Non-pigmented ciliary epithelial cell (primary cell): ENCODE measurements at places on chromosomes 16 and 17.

- peak; percentile 99 for DNase-seq
These were observed 60.1 kb downstream of the TEX14 start for GRCh38 chr17:58631523-58632323.

- no peak for DNase-seq
These were observed 28.9 kb downstream of the TNFRSF13B start for GRCh38 chr17:16943032-16943352.

DNA sequence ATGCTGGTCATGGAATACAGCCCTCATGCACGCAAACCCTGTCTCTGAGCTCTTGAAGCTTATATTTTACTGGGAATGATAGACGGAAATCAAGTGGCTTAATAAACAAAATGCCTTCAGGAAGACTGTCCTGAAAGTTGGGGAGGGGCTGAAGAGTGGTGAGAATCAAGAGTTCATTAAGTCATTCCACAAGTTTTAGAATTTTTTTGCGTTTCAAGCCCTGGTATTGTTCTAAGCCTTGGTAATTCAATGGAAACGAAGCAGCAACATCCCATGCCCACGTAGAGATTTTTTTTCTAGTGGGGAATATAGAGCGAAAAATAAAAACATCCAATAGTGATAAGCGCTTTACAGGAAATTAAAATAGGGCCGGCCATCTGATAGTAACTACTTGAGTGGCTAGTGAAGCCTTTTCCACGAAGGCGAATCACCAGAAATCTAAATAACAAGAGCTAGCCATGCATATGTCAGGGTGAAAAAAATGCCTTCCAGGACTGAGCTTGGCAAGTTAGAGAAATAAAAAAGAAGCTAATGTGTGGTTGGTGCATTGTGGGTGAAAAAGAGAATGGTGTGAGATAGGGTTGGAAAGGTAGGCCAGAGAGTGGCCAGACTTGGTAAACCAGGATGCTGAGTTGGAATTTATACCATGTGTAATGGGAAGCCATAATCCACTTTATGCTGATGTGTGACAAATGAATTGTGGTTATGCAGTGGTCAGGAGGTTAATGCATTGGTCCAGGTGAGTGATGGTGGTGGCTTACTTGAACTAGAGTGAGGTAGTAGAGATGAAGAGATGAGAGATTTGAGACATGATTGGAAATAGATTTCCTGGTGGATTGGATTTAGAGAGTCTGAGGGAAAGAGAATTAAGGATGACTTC, 772 bp downstream of the PFAS start:
- no peak for DNase-seq

- no peak for DNase-seq
These were observed 12.7 kb upstream of the TMEM98 start for GRCh38 chr17:32915245-32915644.

DNA sequence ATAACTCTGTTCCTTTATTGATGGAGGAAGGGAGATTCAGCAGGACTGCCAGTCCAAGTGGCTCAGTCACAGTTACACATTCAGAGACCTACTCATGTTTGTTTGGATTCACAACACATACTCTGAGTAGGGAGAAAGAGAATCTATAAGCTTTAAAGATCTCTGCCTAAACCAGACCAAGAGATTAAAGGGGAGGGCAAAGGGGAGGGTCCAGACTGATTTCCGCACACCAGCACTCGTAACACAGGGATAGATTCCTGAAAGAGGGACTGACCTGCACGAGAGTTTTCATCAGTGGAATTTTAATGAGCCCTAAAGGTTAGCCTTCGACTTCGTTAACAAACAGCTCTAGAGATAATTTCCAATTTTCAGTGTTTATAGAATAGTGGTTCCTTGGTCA, 71.7 kb upstream of the PMFBP1 start:
- DNase-seq: no peak

DNA sequence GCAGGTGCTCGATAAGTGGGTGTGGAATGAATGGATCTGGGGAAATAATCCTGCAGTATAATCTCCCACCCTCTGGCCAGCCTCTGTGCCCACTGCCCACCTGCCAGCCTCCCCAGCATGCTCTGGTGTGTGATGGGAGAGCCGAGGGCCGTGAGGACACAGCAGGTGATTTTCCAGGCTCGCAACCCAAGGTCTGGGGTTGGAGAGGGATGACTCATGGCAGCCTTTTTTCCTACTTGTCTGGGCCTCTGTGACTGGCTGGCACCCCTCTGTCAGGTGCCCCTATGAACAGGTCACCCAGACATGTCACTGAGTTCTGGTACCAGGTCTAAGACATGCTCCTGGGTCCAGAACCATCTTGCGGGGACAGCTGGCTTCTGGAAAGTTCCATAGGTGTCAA, 385.7 kb upstream of the TNRC6C start:
- no peak for DNase-seq

DNA sequence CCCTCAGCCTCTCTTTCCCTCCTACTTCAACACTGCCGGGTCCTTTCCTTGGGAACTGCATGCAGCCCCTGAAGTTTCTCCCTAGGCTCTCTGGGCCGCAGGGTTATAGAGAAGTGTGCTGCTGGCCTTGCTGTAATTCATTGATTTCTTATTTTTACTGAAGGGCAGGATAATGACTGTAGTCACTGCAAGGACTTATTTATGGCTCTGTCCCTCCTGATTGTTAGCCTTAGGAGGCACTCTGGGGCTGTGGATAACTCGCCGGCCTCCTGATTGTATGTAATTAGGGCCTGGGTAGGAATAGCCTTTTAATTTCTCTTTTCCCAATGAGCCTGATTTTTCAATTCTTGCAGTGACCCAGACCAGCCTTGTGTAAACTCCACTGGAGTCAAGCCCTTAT, 138.3 kb upstream of the CDH13 start:
- DNase-seq: no peak
